ENCODE measurements at places on chromosomes 6 and 20. TPM values are rescaled to one million over a fixed set of nuclear protein-coding genes. Genes with fewer than 3 reads are reported as not detected.

DLK2 gene
- 1.0 TPM for total RNA-seq

GATA5 gene
- 0.13 TPM for total RNA-seq

- no peak for DNase-seq
Observed at GRCh38 chr6:143026696-143027449, 33.8 kb upstream of the AIG1 start.

DNA sequence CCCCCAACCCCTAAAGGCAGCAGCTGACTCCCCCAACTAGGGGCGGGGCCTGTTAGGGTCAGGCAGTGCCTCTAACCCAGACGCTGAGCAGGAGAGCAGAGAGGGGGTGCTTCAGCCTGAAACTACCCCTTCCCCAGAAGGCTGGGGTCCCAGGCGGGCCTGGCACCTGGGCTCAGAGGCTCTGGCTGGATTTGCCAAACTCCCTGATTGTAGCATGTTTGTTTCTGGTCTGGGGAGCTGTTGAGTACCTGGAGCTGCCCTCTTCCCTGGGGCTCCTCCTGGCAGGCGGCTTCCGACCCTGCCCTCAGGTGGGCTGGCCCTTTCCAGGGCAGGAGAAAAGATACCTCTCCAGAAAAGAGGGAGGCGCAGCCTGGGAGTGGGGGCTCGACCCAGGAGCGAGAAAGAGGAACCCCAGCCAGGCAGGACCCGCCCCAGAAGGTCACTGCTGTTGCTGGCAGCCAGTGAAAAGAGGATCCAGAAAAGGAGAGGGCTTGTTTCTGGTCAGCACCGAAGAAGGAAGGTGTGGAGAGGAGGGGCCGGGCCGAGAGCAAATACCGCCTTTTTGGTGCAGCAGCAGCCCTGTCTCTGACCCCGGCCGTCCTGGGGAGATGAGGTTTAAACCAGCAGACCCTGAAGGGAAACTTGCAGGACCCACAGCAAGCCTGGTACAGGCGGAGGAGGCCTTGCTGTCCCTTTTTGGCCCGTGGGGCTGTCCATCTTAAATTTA, 810 bp upstream of the ABHD16B start:
- DNase-seq: no peak

- no peak for DNase-seq
Observed at GRCh38 chr6:40568062-40568708, 19.0 kb downstream of the LRFN2 start.

RPS10 gene
- total RNA-seq: 8,719 TPM

ZFAND3 gene
- total RNA-seq: 51.9 TPM

PTK6 gene
- 0.08 TPM for total RNA-seq

DNA sequence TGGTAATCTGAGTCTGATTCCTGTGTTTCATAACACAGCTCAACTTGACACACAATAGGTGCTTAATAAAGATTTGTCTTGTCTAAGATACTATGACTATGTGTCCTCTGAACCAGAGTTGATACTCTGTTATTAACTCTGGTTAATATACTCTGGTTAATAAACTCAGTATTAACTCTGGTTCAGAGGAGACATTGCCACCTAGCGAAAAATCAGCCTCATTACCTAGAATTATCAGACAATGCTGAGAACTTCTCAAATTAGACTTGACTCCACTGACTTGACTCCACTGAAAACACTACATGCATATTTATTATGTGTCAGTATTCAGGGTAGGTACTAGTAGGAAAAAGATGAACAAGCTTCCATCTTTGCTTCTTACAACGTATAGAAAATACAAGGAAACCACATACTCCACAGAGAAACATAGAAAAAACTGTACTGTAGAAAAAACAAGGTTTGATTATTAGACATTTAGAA, 73.9 kb downstream of the AHI1 start:
- DNase-seq: no peak

SLC22A2 gene
- total RNA-seq: not detected

UNC93A gene
- 0.42 TPM for total RNA-seq

CRISP2 gene
- total RNA-seq: 24.1 TPM

SLC22A3 gene
- total RNA-seq: 20.8 TPM

GRCh38 chr20:63060057-63060991, 53.6 kb upstream of the BHLHE23 start:
- no peak for DNase-seq

- no peak for DNase-seq
Observed at GRCh38 chr20:19737025-19737424, 21.0 kb upstream of the RIN2 start.

GRCh38 chr20:10958279-10958678, 284.5 kb upstream of the JAG1 start:
- DNase-seq: no peak

DNA sequence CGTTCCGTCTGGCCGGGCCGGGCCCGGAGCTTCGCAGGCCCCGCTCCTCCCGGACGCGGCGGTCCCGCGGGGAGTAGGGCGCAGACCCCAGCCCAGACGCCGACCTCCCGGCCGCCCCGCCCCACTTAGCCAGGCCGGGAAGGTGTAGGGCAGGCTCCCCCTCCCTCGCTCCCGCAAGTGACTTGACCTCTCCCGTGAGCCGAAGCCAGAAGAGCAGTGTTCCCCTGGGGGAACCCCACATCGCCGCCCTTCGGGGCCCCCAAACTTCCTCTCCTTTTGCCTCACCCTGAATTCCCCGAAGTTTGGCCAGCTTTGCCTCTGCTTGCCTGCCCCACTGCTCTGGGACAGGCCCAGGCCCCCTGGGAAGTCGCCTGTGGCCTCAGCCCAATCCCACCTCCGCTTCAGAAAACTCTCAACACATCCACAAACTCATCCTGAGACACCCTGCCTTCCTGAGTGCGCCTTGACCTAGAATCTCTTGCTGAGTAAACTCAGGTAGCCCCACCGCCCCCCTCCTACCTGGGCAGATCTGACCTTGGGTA, 524 bp upstream of the NOL4L start:
- DNase-seq: peak; percentile 31

GRCh38 chr20:47648943-47649342, 136.3 kb downstream of the SULF2 start:
- no peak for DNase-seq

DNA sequence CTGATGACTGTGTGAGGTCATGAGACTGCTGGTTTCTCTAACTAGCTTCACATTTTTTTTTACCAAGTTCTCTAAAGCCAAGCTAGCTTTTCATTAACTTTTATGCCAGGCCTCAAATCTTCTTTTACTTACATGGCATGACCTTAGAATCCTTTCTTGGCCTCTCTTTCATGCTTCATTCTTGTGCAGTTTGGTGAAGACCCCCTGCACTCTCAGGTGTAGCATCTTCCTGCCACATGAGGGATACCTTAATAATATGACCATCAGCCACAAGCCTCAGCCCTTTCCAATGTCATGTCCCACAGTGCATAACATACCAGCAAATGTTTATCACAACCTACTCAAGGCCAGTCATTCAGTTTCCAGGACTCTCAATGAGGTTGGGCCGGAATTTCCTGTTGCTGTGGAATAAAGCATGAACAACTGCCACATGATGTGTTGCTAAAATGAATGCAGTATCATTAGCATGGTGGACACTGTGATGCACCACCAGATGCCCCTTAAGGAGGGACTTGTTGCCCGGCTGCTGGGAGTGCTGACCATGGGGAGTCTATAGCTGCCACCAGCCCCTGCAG, 72.2 kb downstream of the RIN2 start:
- DNase-seq: no peak

DNA sequence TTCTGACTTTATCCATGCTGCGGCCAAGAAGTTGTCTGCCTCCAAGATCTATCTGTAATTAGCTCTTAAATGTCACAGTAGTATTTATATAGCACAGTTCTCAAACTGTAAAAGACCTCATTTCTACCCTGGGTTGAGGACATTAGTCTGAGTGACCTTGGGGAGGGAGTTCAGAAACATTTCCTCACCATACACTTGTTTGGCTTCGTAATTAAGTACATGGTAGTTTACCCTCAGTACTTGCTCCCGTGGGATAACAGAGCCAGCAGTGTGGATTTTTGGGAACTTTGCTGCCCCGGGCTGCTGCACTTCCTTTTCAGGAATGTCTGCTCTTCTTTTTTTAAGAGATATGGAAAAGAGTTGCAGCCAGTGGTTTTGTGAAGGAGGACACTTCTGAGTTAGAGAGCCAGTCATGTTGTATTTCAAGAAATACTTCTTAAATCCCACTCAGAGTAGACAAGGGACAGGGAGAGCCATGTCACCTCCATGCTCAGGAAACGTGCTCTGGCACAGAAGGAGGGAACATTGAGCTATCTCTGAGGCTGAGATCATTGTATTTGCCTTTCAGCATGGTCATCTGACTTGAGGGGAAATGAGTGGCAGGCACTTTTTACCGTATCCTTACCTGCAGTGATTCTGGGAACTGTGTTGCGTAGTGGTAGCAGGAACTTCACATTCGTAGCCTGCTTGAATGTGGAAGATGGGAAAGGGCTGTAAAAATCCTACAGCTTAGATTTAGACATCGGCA, 33.6 kb downstream of the RPRD1B start:
- DNase-seq: no peak

DNA sequence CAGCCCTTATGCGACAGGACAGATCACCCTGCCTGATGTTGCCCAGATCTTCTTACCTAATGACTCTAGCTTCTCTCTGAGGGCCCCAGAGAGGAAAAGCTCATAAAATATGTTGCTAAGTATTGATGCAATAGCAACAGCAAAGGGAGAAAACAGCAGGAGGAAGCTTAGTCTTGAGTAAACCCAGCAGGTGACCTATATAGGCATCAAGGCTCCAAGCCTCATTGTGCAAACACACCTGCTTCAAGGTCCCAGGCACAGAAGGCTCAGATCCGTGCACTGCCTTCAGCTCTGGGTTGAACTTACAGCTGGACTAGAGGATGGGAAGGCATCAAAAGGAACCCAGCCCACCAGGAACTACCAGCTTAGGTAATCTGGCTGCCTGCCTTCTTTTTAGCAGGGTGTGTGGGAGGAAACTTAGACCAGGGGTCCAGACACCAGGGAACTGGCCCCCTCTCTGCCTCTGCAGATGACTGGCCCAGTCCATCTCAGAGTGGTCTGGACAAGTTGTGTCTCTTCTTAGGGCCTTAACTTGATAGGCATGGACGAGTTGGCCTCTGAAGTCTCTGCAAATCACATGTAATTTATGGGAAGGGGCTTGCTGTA, 34.4 kb downstream of the TGM3 start:
- DNase-seq: no peak

GRCh38 chr20:54601831-54602515, 126.6 kb downstream of the DOK5 start:
- DNase-seq: no peak

GRCh38 chr6:138293428-138294395, 75.4 kb upstream of the PBOV1 start:
- DNase-seq: no peak

DNA sequence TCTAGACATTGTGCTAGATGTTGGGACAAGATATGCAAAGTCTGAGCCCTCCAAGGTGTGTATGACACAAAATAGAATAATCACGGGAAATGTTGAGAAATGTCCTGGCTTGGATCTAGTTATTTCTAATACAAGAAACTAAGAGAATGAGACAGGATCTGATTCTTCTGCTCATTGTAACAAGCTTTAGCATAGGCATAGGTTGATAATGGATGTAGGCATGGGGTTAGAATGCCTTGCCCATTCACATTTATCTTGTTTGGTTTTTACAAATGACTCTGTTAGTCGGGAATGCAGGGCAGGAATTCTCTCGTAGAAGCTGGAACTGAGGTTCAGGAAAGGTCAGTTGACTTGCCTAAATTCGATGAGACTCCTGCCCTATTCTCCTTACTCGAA, 1.5 kb upstream of the SLC26A8 start:
- no peak for DNase-seq

- DNase-seq: no peak
Observed at GRCh38 chr6:100336876-100337275, 127.8 kb downstream of the SIM1 start.

DNA sequence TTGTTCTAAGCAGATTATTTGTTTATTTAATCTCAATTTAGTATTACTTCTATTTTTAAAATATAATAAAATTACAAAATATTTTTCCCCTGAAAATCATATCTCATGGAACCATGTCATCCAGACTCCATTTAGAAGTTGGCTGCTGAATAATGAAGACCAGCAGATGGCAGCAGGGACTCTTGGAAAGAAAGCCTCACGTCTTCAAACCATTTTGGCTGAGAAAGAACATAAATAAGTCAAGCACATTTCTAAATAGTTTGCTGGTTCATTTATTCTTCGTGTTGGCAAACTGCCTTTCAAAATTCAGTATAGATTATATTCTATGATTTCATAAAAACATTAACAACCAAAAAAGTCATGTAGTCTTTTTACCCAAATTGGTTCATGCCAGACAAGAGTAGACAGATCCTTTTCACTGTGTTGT, 71.7 kb downstream of the RCAN2 start:
- peak; percentile 52 for DNase-seq

- no peak for DNase-seq
Observed at GRCh38 chr20:24721891-24722568, 227.0 kb upstream of the CST7 start.

GRCh38 chr20:9035126-9035525, 33.8 kb upstream of the PLCB4 start:
- DNase-seq: no peak

DNA sequence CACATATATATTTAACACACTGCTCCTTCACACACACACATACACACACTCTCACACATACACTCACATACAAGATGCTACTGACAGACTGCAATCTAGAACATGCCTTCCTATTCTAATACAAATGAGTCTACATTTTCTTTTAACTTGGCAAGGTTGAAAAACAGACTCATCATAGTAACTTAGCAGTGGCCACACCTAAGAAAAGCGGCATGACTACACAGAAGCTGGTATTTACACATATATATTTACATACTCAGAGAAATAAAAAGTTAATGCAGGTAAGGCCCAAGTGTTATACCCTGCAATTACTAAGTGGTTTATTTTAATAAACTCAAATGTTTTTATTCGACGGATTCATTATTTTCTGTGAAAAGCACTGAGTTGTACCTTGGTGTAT, 209.3 kb downstream of the FOXC1 start:
- no peak for DNase-seq

MAP3K4 gene
- 45.8 TPM for total RNA-seq

GHRH gene
- total RNA-seq: not detected

- DNase-seq: no peak
Observed at GRCh38 chr20:13130707-13131103, 90.4 kb upstream of the ISM1 start.

GRCh38 chr6:150116200-150116800, 26.5 kb upstream of the PPP1R14C start:
- DNase-seq: no peak

DNA sequence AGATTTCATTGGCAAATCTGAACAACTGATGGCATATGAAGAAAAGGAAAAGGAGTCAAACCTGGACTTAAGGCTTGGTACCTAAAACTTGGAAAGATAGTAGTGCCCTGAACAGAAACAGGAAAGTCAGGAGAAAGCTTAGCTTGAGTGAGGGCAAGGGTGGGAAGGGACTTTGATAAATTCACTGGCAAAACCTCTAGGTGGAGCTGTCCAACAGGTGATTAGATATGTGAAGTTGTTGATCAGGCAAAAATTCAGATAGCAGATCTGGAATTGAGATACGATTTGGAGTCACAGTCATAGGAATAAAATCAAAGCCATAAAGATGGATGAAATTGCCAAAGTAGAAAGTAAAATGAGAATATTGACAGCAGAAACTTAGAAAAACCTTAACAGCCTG, 16.1 kb upstream of the ZNF292 start:
- no peak for DNase-seq
